ENCODE measurements at places on chromosomes 5 and 9.

DNA sequence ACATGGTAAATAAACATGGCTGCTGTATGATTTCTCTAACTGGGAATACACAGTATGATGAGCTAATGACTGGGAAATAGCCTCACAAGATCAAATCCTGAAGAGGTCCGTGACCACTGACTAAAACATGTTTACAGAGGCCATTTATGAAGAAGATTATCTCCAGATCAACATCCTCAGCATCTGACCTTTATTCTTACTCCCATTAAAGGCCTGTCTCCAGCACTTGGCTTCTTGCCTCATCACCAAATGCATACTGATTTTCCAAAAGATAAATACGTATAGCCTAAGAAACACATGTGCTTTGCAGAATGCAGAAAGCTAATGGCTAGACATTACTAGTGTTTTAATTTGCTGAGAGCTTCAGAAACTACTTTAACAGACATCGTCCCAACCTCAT is 108.0 kb upstream of the TSLP start:
- DNase-seq = no peak

DNA sequence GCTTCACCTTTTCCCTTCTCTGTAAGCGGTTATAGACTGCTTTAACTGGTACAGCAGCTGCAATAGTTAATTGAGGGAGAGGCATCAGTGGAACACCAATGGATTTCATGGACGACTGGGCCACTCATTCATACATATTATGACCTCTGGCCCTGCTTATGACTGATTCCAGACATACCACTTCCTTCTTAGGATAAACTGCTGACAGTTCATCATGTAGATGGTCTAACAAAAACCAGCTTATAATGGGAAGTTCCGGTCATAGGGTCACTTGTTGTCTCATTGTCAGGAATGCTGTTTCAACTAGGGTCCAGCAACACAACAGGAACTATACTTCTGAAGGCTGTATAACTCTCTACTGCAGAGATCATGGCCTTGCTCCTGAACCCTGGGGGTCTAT is 265.2 kb upstream of the RASA1 start:
- DNase-seq = no peak

GRCh38 chr9:37784291-37784615 is 611 bp downstream of the EXOSC3 start:
- DNase-seq = peak; percentile 11

DNA sequence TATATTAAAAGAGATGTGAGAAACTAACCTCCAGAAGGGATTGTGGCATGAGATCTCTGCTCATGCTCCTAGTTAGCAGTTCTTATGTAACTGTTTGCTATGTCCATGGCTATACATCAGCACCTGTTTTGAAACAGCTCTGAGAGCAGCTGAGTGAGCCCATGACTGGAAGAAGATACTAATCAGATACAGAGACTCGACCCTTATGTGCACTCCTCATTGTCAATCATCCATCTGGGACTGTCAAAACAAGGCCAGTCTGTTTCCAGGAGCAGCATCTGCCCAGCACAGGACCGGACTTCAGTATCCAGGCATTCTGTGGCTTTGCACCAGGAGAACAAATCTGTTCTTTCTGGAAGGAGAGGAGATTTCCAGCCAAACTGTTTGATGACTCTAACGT is 77.7 kb downstream of the EFNA5 start:
- no peak for DNase-seq

DNA sequence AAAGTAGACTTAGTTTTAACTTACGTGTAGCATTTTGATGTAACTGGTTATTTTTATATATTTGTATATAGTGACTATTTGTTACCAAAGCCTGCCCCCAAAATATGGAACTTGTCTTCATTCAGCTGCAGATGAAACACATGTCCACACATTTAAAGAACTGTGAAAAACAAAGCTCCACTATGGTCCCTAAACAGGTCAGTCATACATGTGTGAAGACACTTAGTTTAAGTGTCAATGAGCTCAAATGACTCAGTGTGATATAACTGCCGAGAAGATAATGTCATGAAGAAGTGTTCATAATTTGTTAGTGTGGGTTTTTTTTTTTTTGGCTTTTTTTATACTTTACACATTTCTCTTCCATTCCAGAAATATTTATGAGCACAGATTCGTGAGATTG is 28.2 kb downstream of the HAVCR1 start:
- no peak for DNase-seq

DNA sequence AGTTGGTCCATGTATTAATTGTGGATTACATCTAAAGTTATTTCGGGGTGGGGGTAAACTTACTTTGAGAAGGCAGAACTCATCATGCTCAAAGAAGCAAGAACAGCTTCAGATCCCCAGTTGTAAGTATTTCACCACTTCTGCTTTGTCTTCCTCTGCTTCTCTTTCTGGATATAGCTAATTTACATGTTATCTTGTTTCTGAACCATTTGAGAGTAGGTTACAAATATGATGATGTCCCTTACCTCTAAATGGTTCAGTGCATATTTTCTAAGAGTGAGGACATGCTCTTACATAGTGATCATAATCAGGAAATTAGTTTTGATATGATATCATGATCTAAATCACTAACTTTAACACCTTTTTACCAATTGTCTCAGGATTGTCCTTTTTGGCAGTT is 11.9 kb downstream of the TRIO start:
- no peak for DNase-seq

DNA sequence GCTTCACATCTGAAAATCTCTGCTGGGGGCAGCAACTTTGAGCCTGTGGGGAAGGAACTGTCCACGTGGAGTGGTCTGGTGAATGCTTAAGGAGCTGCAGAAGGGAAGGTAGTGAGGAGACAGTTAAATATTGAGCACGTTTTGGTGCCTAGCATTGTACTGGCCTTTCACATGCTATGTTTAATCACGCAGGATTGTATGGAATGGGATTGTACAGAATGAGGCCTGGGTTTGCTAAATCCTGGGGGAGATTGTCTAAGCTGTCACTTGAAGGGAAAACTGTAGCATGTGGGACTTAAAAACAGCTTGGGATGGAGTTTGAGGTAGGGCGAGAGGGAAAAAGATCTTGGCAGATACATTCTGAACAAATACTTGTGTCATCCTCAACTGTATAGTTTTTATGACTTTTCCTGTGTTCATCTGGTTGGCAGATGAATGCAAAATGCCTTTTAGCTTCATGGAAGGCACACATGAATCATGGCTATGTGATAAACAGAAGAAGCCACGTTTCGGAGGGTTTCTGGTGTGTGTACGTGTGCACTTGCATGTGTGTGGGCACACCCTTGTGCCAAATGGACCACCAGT is 106.6 kb downstream of the TMC1 start:
- DNase-seq = no peak

GRCh38 chr9:98780059-98780749 is 16.2 kb downstream of the ANKS6 start:
- no peak for DNase-seq

DNA sequence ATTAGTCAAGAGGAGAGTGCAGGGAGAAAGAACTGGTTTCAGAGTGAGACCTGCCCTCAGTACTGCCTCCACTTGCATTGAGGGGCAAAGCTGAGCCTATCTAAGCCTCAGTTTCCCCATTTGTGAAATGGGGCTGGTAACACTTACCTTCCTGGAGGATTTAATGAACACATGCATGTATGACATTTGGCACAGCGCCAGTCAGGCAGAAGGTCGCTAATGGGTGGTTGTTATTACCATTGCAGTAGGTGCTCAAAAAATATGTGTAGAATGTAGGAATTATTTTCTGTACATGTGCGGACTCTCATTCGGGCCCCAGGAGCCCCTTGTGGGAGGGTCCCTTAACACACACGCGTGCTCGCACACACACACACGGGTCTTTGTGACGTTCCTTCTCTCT is 10.9 kb downstream of the FAT2 start:
- DNase-seq = no peak

DNA sequence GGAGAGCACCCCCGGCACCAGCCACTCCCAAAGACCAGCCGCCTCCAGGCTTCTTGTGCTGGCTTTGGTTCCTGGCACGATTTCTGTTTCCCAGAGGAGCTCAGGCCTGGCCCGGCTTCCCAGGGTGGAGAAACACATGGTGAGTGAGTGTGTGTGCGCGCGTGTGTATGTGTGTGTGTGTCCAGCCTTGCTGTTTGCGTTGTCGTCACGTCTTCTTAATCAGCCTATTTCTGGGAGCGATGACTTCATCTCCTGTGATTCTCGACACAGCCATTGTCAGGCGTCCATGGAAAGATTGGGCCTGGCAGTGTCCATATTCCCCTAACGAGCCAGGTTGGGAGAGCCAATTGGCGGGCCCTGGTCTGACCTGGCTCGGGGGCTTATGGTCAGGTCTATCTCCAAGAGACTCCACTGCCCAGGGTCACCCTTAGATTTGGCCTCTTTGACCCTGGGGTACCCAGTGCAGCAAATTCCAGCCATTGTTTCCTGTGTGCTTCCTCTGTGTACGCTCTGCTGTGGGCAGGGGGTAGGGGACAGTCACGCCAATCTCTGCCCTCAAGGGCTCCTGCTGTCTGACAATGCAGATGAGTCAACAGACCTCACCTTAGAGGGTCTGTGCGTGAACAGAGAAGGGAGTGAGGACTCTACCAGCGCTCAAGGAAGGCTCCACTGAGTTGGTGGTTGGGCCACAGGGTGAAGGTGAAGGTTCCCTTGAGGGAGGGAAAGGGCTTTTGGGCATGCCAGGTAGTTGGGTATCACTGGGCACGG is 73.8 kb downstream of the DAB2IP start:
- DNase-seq = no peak

DNA sequence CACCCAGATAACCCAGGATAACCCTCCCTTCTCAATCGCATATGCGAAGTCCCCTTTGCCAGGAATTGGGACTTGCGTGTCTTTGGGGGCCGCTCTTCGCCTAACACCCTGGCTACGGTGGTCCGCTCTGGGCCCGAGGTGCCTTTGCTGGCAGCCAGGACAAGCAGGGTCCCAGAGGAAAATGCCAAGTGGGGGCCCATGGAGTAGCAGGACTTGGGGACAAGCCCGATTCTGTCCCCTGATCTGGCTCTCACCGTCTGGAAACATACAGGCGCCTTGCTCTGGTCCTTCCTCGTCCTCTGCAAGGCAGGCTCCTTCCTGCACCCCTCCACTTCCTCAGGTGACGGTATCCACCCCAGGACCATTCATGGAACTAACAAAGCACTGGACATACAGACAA is 78.1 kb upstream of the UNC5A start:
- DNase-seq = no peak

DNA sequence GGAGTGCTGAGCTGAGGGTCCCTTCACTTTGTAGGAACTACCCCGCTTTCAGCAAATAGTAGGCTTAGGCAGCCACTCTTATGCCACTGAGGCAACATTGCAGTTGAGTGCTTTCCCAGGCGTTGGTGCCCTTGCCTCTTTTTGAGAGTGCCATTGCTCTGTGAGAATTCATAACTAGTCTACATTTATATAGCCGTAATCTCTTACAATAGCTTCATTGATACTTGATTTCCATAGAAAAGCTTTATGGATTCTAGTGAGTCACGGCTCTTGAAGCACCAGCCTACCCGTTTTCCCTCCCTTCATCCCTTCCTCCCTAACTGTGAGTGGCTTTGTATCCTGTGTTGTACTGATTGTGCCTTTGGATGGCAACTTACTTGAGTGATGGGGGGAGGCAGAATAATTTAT is 283.9 kb downstream of the AOPEP start:
- DNase-seq = no peak

GRCh38 chr5:178113841-178114324 is 551 bp downstream of the N4BP3 start:
- no peak for DNase-seq

DNA sequence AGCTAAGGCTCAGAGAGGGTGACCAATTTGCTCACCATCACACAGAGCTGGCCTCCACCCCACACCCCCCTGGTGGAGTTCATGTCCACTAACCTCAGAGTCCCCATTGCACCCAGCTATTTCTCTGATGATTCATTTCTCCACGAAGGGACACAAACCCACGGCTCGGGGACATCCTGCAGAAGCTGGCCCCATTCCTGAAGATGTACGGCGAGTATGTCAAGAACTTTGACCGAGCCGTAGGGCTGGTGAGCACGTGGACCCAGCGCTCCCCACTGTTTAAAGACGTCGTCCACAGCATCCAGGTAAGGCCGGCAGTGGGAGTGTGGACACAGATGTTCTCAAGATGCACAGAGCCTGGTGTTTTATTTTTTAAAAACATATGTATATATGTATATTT is 52.6 kb upstream of the SUSD3 start:
- no peak for DNase-seq

GRCh38 chr5:110195288-110195687 is 505.6 kb downstream of the MAN2A1 start:
- no peak for DNase-seq

DNA sequence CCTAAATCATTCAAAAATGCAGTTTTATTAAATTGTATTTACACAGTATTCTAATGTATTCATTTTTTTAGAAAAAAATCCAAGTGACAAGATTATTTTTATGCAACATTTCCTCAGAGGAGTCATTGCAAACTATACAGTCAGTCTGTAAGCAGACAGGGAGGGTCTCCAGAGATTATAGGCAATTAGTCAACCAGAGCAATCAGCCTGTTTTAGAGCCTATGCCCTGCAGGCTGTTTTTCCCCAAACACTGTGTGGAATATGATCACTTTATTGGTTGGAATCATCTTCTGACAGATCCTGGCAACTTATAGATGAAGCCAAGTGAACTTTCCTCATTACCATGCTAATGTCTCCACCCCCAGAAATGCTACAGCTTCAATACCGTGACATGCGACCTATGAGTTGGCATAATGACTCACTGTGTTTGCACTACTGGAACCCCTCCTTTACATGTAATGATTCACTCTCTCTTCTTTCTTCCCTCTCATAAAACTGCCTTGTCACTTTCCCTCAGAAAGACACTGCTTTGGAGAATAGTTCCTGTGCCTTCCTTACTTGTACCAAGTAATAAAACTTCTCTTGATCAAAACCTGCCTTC is 577.7 kb upstream of the FTMT start:
- no peak for DNase-seq

- no peak for DNase-seq
Observed at GRCh38 chr5:14401639-14402038, 180.0 kb upstream of the OTULINL start.

GRCh38 chr5:78727786-78728761 is 79.5 kb upstream of the LHFPL2 start:
- DNase-seq = no peak

- no peak for DNase-seq
Observed at GRCh38 chr5:109907189-109907588, 217.5 kb downstream of the MAN2A1 start.

- DNase-seq = no peak
Observed at GRCh38 chr9:70407081-70407503, 7.4 kb downstream of the KLF9 start.

DNA sequence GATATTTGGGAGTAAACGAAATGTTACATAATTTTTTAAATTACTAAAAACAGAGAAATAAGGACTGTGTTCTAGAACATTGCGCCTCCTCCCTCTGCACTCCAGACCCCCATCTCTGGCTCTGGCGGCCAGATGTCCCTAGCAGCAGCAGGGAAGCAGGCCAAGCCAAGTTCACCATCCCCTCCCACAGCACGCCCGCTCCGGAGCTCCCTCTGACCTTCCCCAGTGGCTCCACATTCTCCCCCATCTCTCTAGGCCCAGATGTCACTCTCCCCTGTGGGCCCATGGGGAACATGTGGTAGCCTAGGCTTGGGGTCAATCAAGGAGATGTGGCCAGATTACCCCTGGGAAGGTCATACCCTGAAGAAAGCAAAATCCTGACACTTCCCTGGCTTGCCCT is 6.3 kb upstream of the WNK2 start:
- no peak for DNase-seq

All from stimulated activated CD4-positive, alpha-beta T cell treated with anti-CD3 and anti-CD28 coated beads, Interleukin-4, amount 100 ng/mL, for 24 hours (primary cell).